ENCODE measurements at places on chromosomes 5 and 9.

DNA sequence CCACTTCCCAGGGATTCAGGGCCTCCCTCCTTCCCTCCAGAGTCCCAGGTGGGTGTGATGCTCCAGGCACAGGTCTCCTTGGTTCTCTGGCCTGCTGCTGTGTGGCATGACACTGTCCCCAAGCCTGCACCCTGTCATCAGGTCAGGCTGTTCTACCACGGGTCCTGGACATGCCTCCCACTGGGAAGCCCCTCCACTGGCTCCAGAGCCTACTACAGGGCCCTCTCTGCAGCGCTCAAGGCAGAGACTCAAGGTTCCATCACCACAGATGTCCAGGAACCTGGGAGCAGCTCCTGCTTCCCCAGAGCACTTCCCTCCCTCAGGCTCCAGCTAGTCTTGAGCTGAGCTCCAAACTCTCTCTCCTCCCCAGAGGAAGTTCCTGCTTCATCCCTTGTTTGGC lies 237.3 kb downstream of the PBX3 start:
- no peak for DNase-seq

DNA sequence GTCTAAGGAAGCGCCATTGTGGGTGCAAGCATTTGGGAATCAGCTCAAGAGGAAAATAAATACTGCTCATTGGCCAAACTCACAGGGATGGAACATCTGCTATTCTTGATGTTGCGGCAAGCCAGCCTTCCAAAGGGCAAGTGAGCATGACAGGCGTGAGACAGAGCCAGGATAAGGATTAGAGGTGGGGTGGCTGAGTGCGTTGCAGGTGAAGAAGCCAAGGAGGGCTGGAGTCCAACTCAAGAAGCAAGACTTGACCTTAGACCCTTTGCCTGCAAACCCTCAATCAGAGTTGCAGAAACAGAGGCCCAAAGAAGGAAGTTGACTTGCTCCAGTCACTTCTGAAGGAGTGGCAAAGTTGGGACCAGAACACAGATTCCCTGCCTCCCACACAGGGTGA lies 79.4 kb downstream of the WWC1 start:
- DNase-seq = no peak

- no peak for DNase-seq
These were observed 888 bp downstream of the ADAMTSL2 start for GRCh38 chr9:133535306-133535877.

DNA sequence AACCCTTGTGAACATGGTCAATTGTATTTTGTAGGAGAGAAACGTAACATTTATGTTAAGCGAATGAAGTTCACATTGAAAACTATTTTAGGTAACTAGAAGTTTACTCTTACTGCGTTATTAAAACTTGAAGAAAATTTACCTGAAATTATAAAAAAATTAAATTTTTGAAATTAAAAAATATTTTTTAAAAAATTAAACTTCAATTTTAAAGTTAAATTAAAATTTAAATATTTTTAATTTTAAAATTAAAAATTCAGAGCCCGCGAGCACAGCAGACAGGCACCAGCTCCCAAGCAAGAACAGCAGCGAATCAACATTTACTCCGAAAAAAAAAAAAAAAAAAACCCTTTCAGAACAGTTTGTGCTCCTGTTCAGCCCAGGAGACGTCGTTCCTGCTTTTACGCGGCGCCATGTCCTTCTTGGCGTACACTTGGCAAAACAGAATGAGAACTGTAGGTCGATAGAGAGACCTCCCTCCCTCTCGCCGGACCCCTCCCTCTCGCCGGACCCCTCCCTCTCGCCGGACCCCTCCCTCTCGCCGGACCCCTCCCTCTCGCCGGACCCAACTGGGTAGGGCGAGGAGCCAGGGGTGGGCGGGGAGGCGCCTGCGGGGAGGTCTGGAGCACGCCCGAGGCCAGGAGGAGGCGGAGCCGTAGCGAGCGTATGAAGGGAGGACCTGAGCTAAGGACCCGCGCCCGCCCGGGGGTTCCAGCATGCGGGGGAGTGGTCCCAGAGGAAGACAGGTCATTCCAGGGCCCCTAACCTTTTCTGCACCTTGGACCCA lies 235.8 kb downstream of the ROR2 start:
- no peak for DNase-seq

DNA sequence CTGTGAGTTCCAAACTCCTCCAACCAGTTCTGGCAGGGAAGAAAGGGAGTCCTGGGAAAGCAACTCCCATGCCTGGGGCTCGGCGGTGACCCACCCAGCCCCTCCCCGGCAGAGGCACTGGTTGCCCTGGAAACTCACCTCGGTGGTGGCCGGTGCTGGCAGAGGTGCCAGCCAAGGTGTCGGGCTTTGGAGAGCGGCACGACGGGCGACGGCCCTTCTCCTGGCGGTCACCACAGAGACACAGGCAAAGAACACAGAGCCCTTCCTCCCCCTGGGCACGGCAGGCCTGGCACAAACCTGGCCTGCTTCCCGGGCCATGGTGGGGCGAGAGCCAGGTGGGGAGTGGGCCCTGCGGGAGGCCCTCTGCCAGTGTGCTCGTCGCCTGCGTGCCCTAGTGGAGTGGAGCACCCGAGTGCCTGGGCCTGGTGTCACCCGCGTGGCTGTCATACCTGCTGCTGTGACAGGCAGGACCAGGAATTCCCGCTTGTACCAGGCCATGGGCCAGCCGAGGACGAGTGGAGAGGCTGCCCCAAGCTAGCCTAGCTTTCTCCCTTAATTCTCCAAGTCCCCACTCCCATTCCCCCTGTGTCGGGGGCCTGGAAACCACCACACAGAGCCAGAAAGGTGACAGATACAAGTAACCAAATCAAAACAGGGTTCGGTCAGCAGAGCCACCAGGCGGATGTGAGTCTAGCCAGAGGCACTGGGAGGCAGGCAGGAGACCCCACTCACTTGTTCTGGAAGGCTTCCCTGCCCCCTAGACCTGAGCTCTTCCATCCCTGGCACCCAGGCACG lies 8.2 kb upstream of the RALGDS start:
- no peak for DNase-seq

DNA sequence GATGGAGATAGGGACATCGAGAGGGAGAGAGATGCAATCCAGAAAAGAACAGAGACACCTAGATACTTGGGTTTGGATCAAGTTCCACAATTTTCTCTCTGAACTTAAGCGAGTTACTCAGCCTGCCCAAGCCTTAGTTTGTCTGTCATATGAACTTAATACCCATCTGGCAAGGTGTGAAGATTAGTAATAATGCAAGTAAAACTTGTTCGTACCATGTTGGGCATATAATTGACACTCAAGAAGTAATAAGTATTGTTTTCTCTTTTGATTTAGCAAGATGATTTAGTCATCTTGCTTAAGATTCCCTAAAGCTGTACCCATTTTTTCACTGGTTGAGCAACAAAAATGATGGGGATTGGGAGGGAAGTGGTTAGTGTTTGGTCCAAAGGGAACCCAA lies 7.5 kb downstream of the RABGAP1 start:
- no peak for DNase-seq

DNA sequence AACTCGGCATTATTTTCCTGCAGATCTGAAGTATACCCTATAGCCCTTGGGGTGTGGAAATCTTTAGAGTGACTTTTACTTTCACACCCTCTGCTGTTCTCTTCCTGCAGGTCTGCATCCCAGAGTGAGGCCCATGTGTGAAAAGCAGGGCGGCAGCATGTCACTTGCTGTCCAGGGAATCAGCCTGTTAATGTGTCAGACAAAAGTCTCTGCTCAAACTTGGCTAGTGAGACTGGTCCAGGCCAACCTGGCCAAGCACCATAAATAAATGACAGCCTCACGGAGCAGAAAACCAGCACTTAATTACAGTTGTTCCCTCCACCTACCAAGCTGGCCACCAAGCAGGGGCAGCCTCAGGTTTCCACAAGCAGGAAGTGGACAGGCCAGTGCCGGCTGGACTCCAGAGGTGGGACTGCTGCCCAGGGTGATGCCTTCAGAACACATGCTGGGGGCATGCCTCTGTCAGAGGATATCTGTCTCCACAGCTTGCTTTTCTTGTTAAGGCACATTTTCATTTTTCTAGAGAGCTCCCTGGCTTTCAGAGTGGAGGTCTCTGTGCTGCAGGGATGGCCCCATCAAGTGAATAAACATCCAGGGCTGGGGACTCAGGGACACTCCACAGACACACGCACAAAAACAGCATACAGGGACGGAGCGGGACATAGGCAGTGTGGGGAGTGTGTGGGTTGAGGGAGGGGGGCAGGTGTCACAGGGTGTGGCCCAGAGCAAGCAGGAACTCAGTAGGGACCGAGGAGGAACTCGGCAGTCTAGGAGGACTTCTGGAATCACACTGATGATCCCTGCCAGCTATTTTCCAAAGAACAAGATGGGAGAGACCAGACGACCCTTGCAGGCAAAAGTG lies 243.8 kb upstream of the IRX1 start:
- no peak for DNase-seq

DNA sequence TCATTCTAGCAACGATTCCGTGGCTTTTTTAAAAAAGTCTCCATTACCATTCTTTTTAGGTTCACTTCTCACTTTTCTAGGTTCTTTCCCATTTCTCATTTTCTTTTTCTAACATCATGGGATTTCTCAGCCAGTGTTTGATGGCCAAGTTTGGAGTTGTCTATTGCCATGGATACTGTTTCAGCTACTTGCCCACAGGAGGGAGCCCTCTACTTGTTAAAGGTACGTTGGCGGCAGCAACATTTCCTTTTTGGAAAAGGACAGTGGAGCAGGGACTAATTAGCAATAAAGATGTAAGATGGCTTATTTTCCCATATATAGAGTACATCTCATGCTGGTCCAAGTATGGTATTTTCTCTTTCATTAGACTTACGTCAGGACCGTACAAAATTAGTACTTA lies 2257.5 kb upstream of the C9orf72 start:
- no peak for DNase-seq

DNA sequence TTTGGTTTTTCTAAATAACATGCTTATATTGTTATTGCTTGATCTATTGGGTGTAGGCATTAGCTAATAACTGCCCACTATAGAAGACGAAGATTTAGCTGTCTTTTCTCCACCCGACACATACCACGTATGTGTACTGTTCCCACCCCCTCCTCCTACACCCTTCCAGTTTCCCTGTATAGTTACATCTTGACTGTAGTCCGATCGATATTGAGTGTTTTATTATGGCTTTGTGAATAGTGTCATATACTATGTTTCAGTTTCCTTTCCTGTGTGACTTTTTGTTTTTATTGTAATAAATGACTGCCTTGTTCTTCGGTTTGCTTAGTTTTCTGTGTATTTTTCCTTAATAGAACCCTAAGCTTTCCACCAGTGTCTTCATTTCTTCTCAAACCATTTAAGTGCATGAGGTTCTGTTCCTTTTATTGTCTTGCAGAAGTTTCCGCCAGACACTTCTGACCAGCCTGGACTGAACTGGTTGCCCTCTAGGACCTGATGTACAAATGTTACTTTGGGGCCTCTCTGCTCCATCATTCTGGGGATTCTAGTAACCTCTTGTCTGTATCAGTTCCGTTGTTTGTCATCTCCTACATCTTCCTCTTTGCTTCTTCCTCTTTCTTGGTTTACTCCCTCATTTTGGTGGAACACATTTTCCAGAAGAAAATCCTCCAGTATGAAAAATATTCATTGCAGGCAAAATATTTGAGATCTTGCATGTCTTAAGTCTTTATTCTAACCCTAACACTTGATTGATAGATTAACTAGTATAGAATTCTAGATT lies 61.8 kb downstream of the PRKACG start:
- no peak for DNase-seq

DNA sequence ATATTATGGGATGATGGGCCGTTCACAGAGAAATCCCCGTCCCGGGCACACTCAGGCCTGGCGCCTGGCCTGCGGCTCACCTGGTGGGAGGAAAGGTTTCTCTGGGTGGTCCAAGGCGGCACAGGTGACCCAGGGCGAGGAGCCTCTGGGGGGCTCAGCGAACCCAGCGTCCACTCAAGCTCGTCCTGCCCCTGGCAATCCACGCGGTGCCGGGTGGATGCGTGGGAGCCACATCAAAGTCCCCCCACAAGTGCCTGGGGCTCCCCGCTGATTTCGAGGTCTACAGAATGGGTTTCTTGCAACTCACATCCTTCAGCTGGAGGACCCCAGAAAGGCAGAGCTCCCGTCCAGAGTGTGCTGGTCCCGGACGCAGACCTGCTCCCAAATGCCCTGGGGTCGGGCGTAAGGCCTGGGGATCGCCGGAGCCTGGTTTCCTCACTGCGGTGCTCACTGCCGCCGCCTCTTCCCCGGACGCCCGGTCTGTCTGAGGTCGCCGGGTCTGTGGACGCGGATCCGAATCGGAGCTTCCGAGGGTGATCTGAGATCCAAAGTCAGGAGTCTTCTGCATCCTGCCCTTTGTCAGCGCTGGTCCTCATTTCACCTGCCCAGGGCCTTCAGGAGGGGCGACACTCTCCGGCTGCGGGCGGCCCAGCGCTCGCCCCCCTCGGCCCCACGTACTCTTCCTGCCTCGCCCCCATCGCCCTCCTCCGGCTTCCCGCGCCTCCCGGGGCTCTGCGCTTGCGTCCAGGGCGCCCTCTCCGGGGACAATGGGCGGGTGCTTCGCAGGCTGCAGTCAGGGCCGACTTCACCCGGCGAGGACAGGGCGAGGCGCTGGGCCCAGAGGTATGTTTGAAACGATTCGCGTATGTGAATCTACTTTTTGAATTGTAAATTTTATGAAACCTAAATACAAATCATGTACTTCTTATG lies 20.0 kb upstream of the RUFY1 start:
- no peak for DNase-seq

DNA sequence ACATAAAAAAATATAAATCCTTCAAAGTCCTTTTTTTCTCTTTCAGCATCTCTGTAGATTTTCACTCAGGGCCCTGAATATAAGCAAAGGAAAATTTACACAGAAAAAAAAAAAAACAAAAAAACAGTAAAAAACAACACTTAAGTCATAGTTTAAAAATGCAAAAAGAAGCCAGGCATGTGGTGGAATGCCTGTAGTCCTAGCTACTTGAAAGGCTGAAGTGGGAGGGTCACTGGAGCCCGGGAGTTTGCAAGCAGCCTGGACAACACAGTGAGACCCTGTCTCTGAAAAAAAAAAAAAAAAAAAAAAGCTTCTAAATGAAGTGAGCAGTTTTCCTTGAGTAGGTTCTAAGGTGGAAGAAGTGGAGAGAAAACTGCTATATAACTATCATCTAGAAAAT lies 55.0 kb upstream of the BNC2 start:
- DNase-seq = no peak

DNA sequence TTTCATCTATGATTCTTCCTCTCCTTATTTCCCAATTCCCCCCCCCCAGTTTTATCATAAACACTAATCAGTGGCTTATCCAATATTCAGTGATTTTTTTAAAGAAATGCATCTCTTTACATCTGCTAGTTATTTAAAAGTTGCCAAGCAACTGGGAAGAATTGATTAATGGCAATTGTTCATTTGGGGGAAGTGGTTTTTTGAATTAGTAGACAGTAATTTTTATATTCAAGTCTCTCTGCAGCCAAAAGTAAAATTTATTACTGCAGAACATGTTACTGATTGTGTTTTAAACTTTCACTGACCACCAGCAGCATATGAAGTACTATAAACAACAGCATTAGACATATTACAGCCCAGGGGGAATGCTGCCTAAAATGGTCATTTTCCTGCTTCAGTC lies 308.8 kb upstream of the NREP start:
- DNase-seq = no peak
